Activated CD8-positive, alpha-beta T cell treated with anti-CD3 and anti-CD28 coated beads for 36 hours (primary cell): ENCODE measurements at places on chromosomes 3 and 15. TPM values are rescaled to one million over a fixed set of nuclear protein-coding genes. Genes with fewer than 3 reads are reported as not detected.
A peak's percentile ranks its signal among the peaks of the same experiment; 100 is the strongest.

DNA sequence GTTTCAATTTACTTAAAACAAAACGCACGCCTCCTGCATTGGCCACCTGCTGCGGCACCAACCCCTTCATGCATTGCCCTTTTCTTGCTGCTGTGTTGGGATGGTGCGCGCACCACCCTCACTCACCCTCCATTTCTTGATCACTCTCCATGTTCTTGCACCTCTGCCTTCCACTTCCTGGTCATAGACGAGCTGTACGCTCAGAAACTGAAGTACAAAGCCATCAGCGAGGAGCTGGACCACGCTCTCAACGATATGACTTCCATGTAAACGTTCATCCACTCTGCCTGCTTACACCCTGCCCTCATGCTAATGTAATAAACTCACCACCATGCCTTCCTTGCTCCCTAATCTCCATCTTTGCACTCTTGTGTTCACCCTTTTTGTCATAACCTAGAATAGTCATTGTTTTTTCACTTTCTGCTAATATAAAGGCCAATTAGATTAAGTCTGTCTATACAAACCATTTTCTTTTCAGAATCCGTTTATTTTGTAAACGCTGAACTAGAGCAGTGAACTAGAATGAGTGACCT, 21.4 kb downstream of the TPM1 start:
- peaks cover 13% of the 10 kb centered on the region for H3K36me3 ChIP-seq
- DNase-seq: no peak
- H3K27ac ChIP-seq: no peak overlapping the region
- no peaks in the 10 kb centered on the region for H3K4me1 ChIP-seq
- H3K27me3 ChIP-seq: no peaks in the 10 kb centered on the region

DNA sequence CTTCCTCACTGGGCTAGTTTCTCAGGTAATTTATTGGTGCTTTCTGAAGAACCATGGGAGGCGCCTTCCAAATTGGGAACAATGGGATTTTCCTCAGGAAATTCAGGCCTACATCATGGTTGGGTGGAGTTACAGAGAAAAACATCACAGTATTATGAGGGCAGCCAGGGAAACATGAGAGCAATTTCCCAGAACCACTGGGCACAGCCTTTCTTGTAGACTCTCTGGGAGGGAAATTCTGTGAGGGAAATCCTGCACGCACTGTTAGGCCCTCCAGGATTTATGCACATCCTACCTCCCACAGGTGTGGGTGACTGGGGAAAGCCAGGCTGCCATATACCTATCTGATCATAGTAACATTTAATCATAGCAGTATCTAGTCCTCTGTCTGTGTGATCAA, 13.2 kb downstream of the POPDC2 start:
- H3K4me1 ChIP-seq: peaks cover 16% of the 10 kb centered on the region
- H3K4me3 ChIP-seq: no peak overlapping the region
- H3K36me3 ChIP-seq: peaks cover 10% of the 10 kb centered on the region
- no peaks in the 10 kb centered on the region for H3K27me3 ChIP-seq
- DNase-seq: no peak

The UTS2B gene
- not detected for total RNA-seq

DNA sequence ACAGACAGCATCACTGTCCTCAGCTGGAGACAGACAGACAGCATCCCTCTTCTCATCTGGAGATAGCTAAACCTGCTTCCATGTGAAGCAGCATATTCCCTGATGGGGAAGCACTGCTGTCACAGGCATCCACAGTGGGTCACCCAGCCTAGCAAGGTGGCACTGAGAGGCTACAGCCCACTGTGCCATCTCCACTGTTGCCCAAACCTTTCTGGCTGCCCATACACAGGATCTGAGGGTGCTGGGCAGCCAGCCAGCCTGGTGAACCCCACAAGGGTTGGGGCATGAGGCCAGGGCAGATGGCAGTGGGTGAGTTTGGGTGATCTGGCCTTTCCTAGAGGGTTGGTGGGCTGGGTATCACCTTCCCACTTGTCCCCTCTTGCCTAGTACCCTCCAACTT, 11.7 kb downstream of the CHST13 start:
- no peaks in the 10 kb centered on the region for H3K4me1 ChIP-seq
- DNase-seq: no peak
- no peak overlapping the region for H3K4me3 ChIP-seq
- H3K27me3 ChIP-seq: peaks cover 4% of the 10 kb centered on the region

GRCh38 chr3:87507753-87508152, 231.4 kb upstream of the POU1F1 start:
- no peak overlapping the region for H3K4me3 ChIP-seq
- H3K4me1 ChIP-seq: no peaks in the 10 kb centered on the region
- no peaks in the 10 kb centered on the region for H3K27me3 ChIP-seq
- H3K36me3 ChIP-seq: no peaks in the 10 kb centered on the region
- DNase-seq: no peak

The PIGX gene
- total RNA-seq: 47.1 TPM

- H3K27me3 ChIP-seq: peaks cover 27% of the 10 kb centered on the region
- DNase-seq: no peak
- no peak overlapping the region for H3K4me3 ChIP-seq
- H3K4me1 ChIP-seq: peaks cover 9% of the 10 kb centered on the region
Measured at GRCh38 chr3:139332092-139332491, 11.7 kb upstream of the MRPS22 start.

GRCh38 chr3:146577662-146578061, 27.5 kb downstream of the PLSCR5 start:
- DNase-seq: peak; percentile 62
- no peaks in the 10 kb centered on the region for H3K36me3 ChIP-seq
- H3K27ac ChIP-seq: no peak overlapping the region
- H3K4me1 ChIP-seq: peaks cover 2% of the 10 kb centered on the region

- no peak overlapping the region for H3K4me3 ChIP-seq
- no peaks in the 10 kb centered on the region for H3K4me1 ChIP-seq
- no peak overlapping the region for H3K27ac ChIP-seq
- DNase-seq: no peak
- no peaks in the 10 kb centered on the region for H3K27me3 ChIP-seq
- H3K36me3 ChIP-seq: no peaks in the 10 kb centered on the region
Measured at GRCh38 chr3:46867550-46867898, 4.3 kb upstream of the MYL3 start.

- peak; percentile 7 for DNase-seq
- H3K36me3 ChIP-seq: no peaks in the 10 kb centered on the region
- H3K27ac ChIP-seq: no peak overlapping the region
- H3K4me3 ChIP-seq: no peak overlapping the region
Measured at GRCh38 chr15:80568298-80568697, 126.8 kb upstream of the ABHD17C start.

The DNASE1L3 gene
- not detected for total RNA-seq

The PCLAF gene
- total RNA-seq: 109 TPM

- peak overlapping the region; percentile 19 for H3K27ac ChIP-seq
- no peak for DNase-seq
- peak overlapping the region; percentile 52 for H3K4me3 ChIP-seq
- no peaks in the 10 kb centered on the region for H3K27me3 ChIP-seq
- peaks cover 47% of the 10 kb centered on the region for H3K4me1 ChIP-seq
Measured at GRCh38 chr3:143124601-143125520, 5.3 kb downstream of the CHST2 start.
